ENCODE measurements at places on chromosomes 3 and 15. TPM values are rescaled to one million over a fixed set of nuclear protein-coding genes. Genes with fewer than 3 reads are reported as not detected.

The BCL2A1 gene
- not detected for total RNA-seq

The BSN gene
- 0.27 TPM for total RNA-seq

The LSMEM2 gene
- not detected for total RNA-seq

The SPESP1 gene
- total RNA-seq, result 3.0 TPM

The LRRIQ4 gene
- total RNA-seq, result not detected

The VGLL3 gene
- 4.2 TPM for total RNA-seq

The SLC26A6 gene
- 34.8 TPM for total RNA-seq

The RLBP1 gene
- total RNA-seq, result not detected

The CSTA gene
- total RNA-seq, result not detected

The ISLR gene
- not detected for total RNA-seq

The HRG gene
- not detected for total RNA-seq

The LRRC31 gene
- not detected for total RNA-seq

The AADACL2 gene
- total RNA-seq, result not detected

The FNDC3B gene
- total RNA-seq, result 302 TPM

The IQCH gene
- total RNA-seq, result 2.6 TPM

The HTR3E gene
- not detected for total RNA-seq

The ADCY5 gene
- total RNA-seq, result not detected

The CFAP92 gene
- total RNA-seq, result 0.62 TPM

The NAA80 gene
- 9.0 TPM for total RNA-seq

The THRB gene
- 0.18 TPM for total RNA-seq

The MAPKAPK3 gene
- total RNA-seq, result 18.5 TPM

The ADIPOQ gene
- not detected for total RNA-seq

The FOXL2NB gene
- total RNA-seq, result not detected

The ISL2 gene
- total RNA-seq, result not detected

The ZPLD1 gene
- total RNA-seq, result not detected

The FHIT gene
- 2.2 TPM for total RNA-seq

The MYL3 gene
- not detected for total RNA-seq

The CCNB2 gene
- total RNA-seq, result 65.2 TPM

The GREM1 gene
- 0.44 TPM for total RNA-seq

The RAB6B gene
- total RNA-seq, result 6.7 TPM

The MRPL3 gene
- 68.8 TPM for total RNA-seq

The MCF2L2 gene
- 1.1 TPM for total RNA-seq

The CCR8 gene
- not detected for total RNA-seq
